Kidney glomerular epithelial cell (primary cell): ENCODE measurements at places on chromosomes 2 and 18.

- DNase-seq: no peak
Measured at GRCh38 chr2:219728991-219729487, 101.6 kb downstream of the SLC4A3 start.

DNA sequence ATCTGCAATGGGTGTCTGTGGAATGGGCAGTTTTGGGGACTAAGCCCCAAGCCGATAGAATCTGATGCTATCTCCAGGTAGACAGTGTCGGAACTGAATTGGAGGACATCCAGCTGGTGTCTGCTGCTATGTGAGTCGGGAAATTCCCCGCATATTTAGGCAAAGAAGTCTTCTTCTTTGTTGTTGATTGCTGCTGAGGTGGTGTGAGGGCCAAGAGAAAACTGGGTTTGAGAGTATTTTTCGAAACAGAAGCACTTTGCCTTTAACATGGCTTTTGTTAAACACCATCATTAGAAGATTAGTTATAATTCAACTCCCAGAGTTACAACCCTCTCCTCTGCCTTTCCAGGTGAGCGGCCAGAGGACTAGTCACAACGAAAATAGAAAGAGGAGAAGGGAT lies 49.4 kb upstream of the ACTR3 start:
- peak; percentile 43 for DNase-seq

DNA sequence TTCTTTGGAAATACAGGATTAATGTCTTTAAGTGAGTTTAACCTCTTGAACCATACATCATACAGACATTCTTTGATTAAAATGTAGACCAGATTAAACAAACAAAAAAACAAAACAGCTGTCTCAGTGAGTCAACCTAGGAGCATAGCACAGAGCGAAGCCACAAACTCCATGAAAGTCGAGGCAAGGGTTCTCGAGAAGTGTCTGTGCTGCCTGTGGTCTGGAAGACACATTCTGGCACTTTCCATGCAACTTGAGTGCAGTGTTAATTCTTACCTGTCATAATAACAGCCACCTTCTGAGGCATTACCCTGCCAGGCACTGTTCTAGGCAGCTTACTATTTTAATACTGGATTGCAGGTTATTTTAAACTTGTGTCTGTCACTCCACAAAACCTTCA lies 435.5 kb upstream of the MMADHC start:
- DNase-seq: no peak

DNA sequence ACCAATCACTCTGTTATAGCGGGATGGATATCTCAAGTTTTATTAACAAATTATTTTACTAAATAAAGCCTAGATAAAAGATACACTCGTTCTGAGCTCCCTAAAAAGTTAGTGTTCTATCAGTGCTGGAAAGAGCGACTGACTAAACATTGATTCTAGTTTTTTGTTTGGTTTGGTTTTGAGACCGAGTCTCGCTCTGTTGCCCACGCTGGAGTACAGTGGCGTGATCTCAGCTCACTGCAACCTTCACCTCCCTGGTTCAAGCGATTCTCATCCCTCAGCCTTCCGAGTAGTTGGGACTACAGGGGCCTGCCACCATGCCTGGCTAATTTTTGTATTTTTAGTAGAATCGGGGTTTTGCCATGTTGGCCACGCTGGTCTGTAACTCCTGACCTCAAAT lies 73.8 kb upstream of the CDCA7 start:
- DNase-seq: no peak

DNA sequence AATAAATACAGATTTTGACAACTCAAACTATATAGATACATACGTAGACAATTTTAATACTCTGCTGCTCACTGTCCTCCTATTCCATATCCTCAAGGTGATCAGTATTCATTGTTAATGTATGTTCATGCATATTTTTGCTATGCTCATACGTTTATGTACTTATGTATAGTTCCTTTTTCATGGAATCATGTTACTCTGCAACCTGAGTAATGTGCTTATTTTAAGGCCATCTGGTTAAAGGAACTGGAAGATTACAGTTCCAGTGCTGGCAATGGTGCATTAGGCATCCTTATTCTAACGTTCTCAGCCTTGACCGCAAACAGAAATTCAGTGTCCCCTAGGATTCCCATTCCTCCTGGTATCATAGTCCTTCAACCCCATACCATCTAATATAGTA lies 385.0 kb upstream of the TNP1 start:
- DNase-seq: no peak

- DNase-seq: no peak
Measured at GRCh38 chr2:215431290-215431689, 4.6 kb downstream of the FN1 start.

DNA sequence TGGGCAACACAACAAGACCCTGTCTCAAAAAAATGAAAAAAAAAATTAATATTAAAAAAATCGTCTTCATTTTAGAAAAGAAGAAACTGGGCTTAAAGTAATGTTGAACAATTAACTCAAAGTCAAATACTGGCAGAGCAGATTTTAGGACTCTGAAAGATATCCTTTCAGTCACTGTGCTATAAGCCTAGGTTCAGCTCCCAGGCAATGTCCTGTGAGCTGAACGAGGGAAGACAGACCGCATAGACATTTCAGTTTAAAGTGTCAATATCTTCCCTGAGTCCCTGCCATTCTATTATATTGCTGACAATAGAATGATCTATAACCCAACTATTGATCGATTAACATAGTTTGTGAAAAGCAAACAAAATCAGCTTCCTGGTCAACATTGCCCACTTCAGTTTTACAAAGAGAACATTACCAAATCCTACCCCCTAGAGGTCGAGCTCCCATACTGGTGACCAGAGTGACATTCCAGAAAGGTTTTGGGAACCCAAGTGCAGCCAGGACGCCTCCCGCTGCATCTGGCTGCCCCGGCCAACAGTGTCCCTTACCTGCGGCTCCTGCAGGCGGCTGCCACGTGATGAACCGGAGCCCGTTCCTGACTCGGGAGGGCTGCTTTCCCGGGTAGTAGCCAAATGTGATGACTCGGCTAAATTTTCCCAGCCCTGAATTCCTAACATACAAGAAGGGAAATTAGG lies 639 bp downstream of the MRO start:
- no peak for DNase-seq

- DNase-seq: no peak
Measured at GRCh38 chr2:215435280-215435869, 493 bp downstream of the FN1 start.

GRCh38 chr2:5696945-5697521 lies 4.8 kb downstream of the SOX11 start:
- peak; percentile 55 for DNase-seq

DNA sequence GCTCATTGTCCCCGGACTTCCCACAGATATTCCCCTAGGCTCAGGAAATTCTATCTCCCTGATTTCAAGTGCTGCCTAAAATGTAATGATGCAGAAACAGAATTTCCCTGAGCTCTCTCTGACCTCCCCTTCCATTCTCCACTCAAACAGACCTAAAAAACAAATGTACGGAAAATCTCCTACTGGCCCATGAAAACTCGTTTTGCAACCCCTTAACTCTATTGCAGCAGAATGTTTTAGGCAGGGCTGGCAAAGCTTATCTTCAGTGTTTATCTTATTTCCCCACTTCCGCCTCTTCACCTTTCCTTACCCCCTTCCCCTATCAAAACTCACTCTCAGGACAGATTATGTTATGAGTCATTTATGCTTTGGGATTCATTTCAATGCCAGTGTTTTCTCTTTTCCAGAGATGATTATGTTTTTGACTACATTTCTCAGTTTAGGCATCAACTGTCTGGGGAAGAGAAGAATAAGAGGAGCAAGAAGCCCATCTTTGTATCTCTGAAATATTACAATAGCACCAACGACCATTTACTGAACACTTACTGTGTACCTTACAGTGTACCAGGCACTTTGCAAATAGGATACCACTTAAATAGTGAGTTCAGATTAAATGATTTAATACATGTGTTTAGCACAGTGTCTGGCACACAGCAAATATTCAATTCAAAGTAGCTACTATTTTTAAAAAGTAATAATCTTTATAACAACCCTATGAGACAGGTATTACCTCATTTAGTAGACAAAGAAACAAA lies 53.9 kb upstream of the STPG4 start:
- DNase-seq: no peak

- no peak for DNase-seq
Measured at GRCh38 chr2:177056481-177056929, 156.1 kb upstream of the HNRNPA3 start.

DNA sequence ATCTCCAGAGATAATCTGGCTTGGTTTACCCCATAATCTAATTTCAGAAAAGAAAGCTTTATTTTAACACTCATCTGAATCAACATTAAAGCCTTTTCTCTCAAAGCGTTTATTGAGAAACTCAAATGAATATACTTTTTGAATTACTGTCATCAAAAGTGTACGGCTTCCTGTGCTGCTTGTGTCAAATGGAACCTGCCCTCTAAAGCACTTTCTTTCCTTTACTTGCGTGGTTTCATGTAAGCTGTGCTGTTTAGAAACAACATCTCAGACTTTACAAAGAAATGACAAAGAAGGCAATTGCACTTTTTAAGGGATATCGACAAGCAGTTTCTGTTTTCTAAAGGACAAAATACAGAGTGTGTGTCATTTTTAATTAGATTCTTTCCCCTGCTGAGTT lies 35.1 kb downstream of the CYBRD1 start:
- DNase-seq: no peak

DNA sequence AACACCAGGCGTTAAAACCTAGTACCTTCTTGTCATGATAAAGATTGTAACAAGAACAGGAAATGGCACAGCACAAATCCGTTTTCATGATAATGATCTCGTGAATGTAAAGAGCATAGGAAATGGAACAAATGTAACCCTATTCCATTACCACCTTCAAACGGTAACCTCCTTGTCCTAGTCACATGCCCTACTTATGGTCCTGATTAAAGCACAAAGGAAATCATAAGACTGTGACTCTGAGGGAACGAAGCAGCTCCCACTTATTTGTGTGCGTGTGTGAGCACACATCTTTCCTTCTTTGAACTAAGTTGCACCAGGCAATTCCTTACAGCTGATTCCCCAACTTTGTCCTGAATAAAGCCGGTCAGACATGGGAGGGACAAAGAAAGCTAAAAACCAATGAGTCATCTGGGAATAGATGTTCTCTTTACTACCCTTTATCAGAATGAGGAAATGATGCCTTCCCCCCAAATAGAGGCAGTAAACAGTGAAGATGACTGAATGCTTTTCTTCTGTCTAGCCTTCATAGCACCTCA lies 192.6 kb downstream of the IKZF2 start:
- no peak for DNase-seq

DNA sequence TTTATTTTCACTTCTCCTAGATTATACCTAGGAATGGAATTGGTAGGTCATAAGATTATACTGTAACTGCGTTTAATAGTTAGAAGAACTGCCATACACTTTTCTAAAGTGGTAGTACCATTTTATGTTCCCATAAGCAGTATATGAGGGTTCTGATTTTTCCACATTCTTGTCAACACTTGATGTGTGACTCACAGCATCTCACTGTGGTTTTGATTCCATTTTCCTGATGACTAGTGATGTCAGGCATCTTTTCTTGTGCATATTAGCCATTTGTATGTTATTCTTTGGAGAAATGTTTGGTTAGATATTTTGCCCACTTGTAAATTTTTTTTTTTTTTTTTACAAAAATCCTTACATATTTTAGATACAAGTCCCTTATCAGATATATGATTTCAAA lies 2.3 kb downstream of the DCAF17 start:
- DNase-seq: peak; percentile 69

DNA sequence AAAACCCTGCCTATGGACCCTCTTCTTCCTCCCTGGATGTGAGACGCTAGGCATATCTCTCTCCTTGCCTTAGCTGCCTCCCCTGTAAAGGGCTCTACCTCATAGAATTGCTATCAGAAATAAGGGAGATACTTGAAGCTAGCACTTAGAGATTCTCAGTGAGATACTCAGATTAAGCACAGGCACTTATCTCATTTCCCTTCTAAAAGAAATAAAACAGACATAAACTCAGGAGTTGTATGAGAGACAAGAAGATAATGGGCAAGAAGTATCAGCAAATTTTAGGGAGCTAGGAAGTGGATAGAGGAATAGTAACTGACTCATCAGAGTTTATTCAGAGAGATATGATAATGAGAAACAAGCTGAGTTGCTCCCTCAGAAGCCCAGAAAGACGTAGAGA lies 131.0 kb downstream of the SP3 start:
- DNase-seq: no peak

DNA sequence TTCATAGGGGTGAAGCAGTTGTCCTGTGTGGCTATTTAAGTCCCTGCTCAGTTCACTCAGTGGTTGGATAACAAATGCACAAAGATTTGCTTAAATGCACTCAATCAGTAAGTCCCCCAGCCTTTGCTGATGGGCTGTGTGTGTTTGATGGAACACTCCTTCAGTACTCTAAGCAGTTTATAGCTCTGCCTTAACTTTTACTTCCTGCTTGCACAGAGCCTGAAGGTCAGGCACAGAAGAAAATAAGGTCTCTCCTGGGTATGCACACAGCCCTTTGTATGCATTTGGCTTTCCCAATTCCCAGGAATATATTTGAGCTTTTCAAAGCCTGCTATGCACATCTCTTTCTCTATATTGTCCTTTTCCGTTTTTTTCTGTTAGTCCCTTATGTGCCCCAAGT lies 208.7 kb upstream of the STK17B start:
- no peak for DNase-seq

DNA sequence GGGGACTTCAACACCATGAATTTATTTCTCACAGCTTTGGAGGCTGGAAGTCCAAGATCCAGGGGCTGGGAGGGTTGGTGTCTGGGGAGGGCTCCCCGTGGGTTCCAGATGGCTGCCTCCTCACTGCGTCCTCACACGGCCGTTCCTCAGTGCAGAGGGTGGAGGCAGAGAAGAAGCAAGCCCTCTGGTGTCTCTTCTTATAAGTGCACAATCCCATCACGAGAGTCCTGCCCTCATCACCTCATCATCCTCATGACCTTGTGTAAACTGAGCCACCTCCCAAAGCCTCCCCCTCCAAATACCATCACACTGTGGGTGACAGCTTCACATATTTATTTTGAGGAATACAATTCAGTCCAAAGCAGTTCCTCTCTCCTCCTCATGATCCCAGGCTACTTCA lies 26.3 kb downstream of the TMEM163 start:
- DNase-seq: no peak

GRCh38 chr2:239465017-239466001 lies 64.5 kb upstream of the HDAC4 start:
- peak; percentile 19 for DNase-seq

DNA sequence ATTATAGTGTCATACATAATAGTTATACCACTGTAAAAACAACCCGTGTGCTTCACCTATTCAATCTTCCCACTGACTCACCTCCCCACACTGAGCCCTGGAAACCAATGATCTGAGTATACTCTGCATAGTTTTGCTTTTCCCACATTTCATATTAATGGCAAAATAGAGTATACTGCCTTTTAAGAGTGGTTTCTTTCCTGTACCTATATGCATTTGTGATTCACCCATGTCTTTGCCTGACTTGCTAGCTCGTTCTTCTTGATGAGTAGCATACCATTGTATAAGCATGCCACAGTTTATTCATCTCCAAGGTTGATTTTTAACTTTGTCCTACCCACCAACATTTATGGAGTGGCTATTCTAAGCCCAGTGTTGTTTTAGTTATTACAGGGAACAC lies 686.4 kb downstream of the PLCL1 start:
- DNase-seq: peak; percentile 7

DNA sequence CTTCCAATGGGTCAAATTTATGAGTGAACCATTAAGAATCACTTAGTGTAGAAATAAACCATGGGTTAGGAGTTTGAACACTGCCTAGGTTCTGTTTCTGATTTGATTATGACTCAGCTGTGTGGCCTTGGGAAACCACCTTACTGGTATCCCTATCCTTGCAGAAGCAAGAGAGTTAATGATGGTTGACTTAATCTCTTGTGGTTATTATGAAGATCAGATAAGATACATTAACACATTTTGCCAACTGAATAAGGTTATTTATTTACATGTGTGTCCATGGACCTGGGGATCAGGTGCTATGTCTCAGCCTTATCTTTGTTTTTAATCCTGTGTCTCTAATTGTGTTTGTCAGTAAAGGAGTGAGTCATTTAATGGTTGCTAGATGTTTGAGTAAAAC lies 5.4 kb upstream of the KCNJ13 start:
- DNase-seq: peak; percentile 97
